ENCODE measurements at places on chromosomes 11 and 22. TPM values are rescaled to one million over a fixed set of nuclear protein-coding genes. Genes with fewer than 3 reads are reported as not detected.

CYP2R1 gene
- 6.8 TPM for total RNA-seq

UBQLN3 gene
- total RNA-seq, result under 0.01 TPM

SCUBE2 gene
- 0.86 TPM for total RNA-seq

JHY gene
- 1.6 TPM for total RNA-seq

C22orf39 gene
- total RNA-seq, result 12.7 TPM

PAAF1 gene
- total RNA-seq, result 6.8 TPM

FANCF gene
- 7.6 TPM for total RNA-seq

AIFM3 gene
- 0.22 TPM for total RNA-seq

HORMAD2 gene
- not detected for total RNA-seq

OR8G1 gene
- not detected for total RNA-seq

KRTAP5-2 gene
- not detected for total RNA-seq
